ENCODE measurements at places on chromosomes 3 and 15. TPM values are rescaled to one million over a fixed set of nuclear protein-coding genes. Genes with fewer than 3 reads are reported as not detected.

Gene CCR9
- 0.22 TPM for polyA plus RNA-seq

Gene ZNF639
- 42.0 TPM for polyA plus RNA-seq

Gene MB21D2
- polyA plus RNA-seq: 5.2 TPM

Gene SNX4
- 41.4 TPM for polyA plus RNA-seq

Gene TNFAIP8L3
- not detected for polyA plus RNA-seq

Gene C2CD4A
- polyA plus RNA-seq: not detected

Gene MEIS2
- polyA plus RNA-seq: 224 TPM

- no peak for DNase-seq
These were observed 32.2 kb upstream of the FEZF2 start for GRCh38 chr3:62405566-62405965.

GRCh38 chr15:77825546-77825945 lies 192.8 kb upstream of the LINGO1 start:
- no peak for DNase-seq

DNA sequence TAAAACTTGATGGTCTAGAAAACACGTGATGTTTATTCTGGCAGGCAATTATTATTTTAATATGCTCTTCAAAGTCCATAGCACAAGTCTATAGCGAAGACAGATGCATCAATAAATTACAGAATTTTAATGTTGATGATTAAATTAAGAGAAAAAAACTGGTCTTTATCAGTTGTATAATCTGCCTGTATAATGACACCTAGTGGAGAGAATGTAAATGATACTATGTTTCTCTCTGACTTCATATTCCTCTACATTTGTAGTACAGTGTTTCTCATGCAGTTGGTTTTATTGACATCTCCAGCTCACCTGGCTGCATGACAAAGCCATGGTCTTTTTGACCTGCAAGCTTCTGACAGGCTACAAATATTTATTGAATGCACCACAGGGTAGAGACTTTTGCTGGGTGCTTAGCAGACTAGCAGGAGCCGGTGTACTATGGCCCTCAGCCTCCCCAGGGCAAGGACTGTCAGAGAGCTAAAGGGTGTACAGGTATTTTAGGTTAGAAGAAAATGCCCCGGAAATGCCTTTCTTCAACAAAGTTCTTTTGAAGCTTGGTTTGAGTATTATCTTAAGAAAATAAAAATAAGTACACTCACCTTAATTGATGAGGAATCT lies 289.9 kb downstream of the GAP43 start:
- DNase-seq: no peak

DNA sequence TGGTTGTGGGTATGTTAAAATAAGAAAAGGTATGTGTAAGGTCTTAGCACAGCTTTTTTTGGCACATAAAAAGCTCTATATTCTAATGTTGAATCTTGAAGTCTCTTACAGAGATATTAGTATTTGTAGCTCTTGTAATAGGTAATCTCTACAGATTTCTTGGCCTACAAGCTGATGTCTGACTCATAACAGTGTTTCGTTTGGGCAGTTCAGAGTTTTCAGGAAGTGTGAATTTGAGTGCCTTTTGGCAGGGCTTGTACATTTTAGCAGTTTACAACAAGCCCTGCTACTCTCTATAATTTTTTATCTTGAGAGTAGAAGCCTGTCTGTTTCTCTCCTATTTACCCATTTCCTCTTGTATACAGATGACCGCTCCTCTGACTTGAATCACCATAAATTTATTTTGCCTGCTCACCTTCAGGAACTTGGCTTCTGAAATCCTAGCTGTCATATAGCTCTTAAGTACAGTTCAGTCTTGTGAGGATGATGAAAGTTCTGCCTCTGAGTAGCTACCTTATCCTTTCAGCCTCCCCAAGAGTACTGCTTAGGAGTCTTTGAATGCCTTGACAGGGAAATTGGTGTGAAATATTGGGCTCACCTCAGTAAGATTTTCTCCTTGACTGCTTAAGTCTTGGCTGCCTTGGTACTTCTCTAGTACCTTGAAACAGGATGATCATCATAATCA lies 419.9 kb upstream of the RARB start:
- DNase-seq: peak; percentile 67

GRCh38 chr15:76903251-76903681 lies 1.9 kb downstream of the SCAPER start:
- peak; percentile 4 for DNase-seq

DNA sequence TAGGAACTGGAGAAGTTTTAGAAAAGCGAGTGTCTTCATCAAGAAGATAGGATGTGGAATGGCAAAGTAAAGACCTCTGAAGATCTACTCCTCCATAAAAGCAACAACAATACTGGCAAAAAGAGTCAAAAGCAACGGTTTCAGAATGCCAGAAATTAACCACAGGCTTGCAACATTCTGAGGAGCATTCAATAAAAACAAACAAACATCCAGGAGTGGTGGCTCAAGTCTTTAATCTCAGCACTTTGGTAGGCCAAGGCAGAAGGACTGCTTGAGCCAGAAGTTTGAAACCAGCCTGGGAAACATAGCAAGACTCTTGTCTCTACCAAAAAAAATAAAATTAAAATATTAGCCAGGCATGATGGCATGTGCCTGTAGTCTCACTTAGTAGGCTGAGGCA lies 143.2 kb upstream of the HACD2 start:
- DNase-seq: no peak

DNA sequence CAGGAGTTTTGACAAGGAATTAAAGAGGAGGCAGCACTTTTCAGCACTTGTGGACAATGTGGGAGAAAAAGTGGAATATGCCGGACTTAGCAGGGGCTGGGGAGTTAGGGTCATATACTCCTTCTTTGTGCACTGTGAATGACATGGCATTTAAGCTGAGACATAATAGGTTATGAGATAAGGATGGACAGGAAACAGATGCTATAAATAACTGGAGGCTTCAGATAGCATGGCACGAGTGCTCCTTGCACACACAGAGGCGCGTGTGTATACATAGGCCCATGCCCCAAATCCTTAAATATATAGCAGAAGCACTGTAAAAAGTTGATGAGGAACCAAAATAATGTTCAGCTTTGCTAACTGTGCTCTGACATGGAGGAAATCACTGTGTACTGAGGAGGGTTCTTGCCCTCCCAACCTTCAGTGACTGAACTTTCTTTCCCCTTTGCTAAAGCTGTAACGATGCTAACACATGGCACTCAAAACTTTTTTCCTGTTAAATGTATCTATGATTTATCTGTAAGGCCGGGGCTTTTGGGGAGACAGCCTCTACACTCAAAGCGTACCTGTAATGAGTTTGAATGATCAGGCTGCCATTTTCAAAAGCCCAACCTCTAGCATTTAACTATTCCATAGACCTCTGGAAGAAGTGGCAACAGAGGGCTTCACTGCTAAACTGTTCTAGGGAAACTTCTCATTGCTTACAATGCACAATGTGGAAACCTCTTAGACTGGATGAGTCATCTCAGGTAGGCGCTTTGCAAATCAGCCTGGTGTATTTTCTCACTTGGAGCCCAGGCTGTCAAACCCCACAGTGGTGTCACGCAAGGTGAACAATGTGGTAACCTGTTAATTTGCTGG lies 784.6 kb downstream of the NR2F2 start:
- no peak for DNase-seq

GRCh38 chr15:90540768-90541167 lies 11.0 kb downstream of the CRTC3 start:
- no peak for DNase-seq

GRCh38 chr3:134704556-134704955 lies 53.7 kb upstream of the KY start:
- no peak for DNase-seq

- no peak for DNase-seq
These were observed 35.4 kb downstream of the PRTG start for GRCh38 chr15:55707518-55707917.

DNA sequence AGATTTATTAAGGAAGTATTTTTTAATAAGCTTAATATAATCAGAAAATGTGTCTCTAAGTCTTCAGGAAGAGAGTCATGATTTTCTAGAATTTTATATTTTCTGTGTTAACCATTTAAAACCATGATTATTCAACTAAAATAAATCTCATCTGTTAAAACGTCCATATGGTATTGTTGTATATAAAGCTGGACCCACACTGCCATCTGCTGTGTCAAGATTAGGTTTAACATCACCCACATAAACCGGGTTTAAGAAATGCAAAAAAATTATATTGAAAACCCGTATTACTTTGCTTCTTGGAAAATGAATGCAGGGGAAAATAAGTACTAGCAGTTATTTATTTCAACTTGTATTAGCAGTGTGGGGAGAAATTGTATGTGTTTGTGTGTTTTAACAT lies 9.5 kb upstream of the CCDC66 start:
- DNase-seq: peak; percentile 4

DNA sequence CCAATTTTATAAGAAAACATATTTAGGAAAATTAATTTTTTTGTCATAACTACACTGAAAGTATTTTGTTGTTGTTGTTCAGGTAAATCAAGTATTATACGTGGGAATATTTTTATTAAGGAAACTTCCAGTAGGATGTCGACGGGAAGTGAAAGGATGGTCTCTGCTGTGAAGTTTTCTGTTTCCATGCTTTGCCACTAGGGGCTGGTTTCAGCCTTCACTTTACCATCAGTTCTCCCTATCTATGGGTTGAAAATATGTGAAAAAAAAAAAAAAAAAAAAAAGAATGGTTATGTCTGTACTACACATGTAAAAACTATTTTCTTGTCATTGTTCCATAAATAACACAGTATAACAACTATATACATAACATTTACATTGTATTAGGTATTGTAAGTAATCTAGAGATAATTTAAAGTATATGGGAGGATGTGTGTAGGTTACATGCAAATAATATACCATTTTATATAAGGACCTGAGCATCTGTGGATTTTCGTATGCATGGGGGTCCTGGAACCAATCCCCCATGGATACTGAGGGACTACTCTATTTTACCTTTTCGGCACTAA lies 136.7 kb downstream of the SMAD6 start:
- DNase-seq: peak; percentile 71

Data from cardiac muscle cell (in vitro differentiated cells and primary cell).